Left forelimb (tissue), 1 donor: ENCODE measurements at places on chromosomes 5 and 9.

GRCh38 chr5:160491438-160491837 is 69.8 kb downstream of the PTTG1 start:
- DNase-seq, result no peak

DNA sequence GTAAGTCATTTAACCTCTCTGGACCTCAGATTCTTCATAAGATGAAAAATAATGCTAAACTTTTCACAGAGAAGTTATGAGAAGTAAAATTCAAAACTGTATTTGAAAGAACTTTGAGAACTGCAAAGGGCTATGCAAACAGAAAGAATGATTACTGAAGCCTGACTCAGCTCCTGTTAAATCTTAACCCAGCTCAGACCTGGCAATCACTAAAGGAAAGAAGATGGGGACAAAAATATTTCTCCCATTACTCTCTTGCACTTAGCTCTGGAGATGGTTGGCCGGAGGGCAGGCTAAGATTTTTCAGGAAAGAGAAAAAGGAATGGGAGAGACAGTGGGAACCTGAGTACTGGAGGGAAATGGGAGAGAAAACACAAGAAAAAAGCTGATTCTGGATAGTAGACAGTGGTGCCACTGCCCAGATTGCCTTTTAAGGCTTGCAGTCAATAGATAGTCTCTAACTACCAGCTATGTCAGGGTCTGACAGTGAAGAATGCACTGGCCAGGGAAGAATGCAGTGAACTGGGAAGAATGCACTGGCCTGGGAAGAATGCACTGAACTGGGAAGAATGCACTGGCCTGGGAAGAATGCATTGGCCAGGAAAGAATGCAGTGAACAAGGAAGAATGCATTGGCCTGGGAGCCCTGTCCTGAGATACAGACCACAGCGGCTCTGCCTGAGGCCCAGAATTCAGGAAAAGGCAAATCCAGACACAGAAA is 25.2 kb upstream of the CEMIP2 start:
- DNase-seq, result no peak

DNA sequence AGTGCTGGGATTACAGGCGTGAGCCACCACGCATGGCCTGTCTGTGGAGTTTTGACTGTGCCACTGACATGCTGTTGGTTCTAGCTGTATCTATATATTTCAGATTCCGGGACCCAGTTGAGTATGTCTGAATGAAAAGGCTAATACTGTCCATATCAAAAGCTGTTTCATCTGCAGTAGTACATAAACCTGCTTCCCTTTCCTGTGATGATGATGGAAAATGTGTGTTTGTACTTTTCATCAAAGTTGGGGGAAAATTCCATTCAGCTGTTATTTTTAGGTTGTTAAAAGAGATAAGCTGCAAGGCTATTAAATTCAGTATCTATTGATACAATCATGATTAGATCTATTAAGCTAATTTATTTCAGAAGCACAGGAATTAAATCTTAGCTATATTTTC is 237.6 kb upstream of the ADAMTSL1 start:
- no peak for DNase-seq

DNA sequence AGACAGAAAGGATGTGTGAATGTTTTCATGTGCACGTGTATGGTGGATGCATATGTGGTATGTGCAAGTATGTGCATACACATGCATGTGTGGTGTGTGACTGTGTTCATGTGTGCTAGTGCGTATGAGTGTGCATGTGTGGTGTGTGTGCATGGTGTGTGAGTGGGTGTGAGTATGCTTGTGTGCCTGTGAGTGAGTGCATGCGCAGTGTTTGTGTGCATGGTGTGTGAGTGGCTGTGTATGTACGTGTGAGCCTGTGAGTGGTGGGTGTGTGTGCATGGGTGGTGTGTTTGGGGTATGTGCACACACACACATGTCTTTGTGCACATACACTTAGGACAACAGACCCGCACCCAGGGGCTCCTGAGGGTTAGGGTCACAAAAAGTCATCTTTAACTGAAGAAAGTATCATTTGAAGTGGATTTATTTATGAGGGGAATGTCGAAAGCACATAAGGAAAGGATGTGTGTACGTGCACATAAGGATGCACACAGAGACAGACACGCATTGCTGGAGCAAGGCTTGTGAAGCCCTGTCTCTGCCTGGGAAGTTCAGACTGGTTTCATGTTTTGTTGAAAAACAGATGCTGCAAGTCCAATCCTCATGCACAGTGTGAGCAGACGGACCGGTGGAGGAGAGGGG is 237.0 kb downstream of the SYK start:
- no peak for DNase-seq

- DNase-seq, result no peak
Observed at GRCh38 chr5:24073107-24073506, 565.7 kb downstream of the PRDM9 start.

GRCh38 chr9:105535920-105536668 is 21.8 kb upstream of the FKTN start:
- no peak for DNase-seq

GRCh38 chr5:3022665-3023064 is 271.2 kb upstream of the IRX2 start:
- peak; percentile 33 for DNase-seq

- DNase-seq, result no peak
Observed at GRCh38 chr9:7729371-7730163, 70.0 kb downstream of the DMAC1 start.

DNA sequence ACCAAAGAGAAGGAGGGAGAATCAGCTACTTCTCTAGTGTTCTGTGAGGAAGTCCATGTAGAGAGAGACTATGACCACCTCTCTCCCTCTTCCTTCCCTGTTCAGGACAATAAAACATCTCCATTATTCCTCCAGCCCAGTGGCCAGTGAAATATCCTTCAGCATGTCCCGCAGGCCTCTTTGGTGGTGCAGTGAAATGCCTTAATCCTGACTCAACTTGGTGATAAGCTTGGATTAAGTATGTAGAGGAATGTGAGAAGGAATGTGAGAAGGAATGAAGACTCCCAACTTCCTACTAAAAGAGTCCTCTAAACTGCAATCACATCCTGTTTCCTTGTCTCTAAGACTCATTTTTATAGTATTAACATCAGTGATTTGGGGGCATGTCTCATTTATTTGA is 167.3 kb downstream of the TRPM3 start:
- DNase-seq, result no peak

DNA sequence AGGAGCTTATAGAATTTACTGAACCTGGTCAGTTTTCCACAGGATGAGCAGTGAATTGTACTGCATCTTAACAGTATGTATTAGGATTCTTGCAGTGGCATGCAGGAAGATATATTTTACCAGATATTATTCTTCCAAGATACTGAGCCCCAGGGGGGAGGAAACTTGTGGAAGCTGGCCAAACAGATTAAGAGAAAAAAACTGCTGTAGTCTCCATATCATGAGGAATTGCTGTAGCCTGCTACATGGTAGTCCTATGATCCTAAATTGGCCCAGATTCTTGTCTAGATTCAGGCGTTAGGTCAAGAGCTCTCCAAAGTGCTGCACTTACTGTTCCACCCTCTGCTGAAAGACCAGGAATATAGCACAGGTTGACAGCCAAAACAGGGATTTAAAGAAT is 275.5 kb upstream of the TAS2R1 start:
- DNase-seq, result no peak

DNA sequence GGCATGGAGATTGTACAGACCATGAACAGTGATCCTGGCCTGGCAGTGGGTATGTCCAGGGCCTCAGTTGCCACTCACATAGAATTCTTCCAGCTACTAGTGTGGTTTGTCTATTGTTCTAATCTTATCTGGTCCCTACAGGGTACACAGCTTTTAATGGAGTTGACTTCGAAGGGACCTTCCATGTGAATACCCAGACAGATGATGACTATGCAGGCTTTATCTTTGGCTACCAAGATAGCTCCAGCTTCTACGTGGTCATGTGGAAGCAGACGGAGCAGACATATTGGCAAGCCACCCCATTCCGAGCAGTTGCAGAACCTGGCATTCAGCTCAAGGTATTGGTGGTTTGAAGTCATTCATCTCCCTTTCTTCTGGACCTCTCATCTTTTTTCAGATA is 43.8 kb downstream of the THBS4 start:
- no peak for DNase-seq

DNA sequence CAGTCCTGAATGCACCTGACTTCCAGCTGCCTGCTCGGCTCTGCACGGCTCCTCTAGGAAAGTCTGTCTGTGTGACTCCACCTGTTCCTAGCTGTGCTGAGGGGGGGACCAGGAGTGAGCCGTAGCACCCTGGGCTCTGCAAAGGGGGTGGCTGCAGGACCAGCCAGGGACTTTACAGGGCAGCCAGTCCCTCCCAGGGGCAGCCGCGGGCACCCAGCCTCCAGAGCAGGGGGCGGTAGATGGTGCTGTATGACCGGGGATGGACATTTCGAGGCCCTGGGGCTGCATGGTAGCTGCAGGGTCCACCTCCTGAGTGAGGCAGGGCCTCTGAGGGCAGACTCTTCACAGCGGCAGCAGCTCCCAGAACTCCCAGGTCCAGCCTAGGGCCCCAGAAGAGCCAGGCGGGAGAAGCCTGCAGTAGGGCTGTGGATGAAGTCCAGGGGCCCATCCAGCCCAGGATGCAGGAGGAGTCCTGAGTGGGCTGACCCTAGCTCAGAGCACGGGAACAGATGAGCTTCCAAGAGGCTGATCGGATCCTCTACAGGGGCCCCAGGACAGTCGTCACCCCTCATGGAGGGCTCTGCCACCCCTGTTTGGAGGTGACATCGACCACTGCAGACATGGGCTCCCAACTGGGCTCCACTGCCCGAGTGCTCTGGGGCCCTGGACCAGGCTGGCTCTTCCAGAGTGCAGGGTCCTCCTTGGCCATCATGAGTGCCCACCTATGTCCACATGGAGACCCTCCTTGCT is 105.4 kb downstream of the ZNF354C start:
- DNase-seq, result peak; percentile 49

GRCh38 chr9:3243683-3244082 is 282.1 kb downstream of the RFX3 start:
- DNase-seq, result no peak

DNA sequence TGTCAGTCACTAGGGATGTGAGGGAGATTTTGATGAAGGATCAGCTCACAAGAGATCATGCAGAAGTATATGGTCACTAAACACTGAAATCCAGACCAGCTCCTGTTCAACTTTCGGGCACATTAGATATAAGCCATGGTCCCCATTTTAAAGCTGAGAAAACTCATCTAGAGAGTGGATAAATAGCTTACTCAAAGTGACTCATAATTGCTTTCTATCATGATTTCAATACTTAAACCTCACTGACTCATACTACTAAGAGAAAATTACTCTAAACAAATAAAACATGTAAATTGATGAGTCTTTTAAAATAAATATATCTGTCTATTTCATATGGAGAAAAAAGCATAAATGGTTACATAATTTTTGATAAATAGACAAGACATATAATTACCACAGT is 567.7 kb downstream of the TLR4 start:
- no peak for DNase-seq

- no peak for DNase-seq
Observed at GRCh38 chr5:141050622-141051520, at the start of gene PCDHB1. Gene PCDHB1 (plus strand): TSS chr5:141051374. CDS start chr5:141051471, 97 bp downstream.

DNA sequence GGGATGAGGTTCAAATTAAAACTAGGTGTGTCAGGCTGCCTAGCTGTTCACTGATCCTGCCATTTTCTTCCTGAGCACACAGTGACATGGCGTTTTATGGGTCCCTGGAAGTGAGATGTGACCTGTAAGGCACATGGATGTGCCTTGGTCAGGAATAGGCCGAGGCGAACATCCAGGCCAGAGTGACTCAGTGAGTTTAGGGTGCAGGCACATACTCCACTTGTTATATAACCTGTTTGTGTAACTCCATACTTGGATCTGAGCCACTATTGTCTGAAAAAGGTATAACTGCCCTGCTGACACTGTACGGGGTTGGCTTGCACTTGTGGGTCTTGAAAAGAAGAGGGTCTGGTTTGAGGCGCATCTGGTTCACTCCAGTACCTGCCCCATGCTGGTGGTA is 150.1 kb upstream of the ADAMTS16 start:
- DNase-seq, result no peak

- no peak for DNase-seq
Observed at GRCh38 chr9:90142580-90142979, 500.0 kb downstream of the DIRAS2 start.

GRCh38 chr5:36878392-36879082 is 2.0 kb downstream of the NIPBL start:
- DNase-seq, result peak; percentile 71

GRCh38 chr9:91428436-91428835 is 4.8 kb upstream of the NFIL3 start:
- DNase-seq, result no peak

DNA sequence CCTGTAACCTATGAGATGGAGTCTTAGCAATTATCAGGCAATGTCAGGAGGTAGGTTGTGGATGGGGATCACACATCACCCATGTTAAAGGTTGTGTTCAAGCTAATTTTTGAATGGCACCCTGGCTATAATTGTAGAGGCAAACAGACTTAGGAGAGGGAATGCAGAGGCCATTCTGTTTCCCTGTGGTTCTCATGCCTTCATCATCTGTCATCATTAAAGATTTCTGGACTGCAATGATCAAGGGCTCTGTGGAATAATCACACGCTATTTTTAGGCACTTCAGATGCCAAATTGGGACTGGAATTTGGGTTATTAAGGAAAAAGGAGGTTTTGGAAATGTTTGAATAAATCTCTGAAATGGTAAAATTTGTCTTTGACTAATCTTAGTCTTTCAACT is 1065.4 kb downstream of the TAF11L14 start:
- no peak for DNase-seq

DNA sequence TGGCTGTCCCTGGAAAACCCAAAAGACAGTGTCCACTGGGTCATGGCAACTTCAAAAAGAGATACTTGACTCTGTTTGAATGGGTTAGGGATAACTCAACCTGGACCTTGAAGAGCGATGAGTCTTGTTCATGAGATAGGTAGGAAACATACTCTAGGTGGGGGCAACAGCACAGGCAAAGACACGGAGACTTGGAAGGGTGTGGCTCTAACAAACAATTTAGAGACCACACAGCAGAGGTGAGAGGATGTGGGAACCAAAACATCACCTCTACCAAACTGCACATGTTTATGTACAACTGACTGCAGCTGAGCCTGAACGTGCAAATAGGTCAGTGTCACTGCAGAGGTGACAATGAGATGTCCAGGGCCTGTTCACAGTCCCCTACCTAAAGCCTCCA is 247.7 kb upstream of the ADRA1B start:
- DNase-seq, result no peak

- no peak for DNase-seq
Observed at GRCh38 chr9:79708541-79708940, 136.8 kb downstream of the TLE4 start.

DNA sequence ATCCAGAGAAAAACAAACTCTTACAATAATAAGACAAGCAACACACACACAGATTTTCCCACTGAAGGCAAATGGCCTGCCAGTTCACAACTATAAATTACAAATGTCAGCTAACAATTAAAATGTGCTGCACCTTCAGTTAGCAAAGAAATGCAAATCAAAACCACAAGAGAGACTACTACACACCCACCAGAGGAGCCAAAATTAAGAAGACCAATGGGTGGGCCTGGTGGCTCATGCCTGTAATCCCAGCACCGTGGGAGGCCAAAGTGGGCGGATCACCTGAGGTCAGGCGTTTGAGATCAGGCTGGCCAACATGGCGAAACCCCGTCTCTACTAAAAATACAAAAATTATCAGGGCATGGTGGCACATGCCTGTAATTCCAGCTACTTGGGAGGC is 15.1 kb upstream of the IPPK start:
- DNase-seq, result no peak
